ENCODE measurements at places on chromosomes 13 and 19.

DNA sequence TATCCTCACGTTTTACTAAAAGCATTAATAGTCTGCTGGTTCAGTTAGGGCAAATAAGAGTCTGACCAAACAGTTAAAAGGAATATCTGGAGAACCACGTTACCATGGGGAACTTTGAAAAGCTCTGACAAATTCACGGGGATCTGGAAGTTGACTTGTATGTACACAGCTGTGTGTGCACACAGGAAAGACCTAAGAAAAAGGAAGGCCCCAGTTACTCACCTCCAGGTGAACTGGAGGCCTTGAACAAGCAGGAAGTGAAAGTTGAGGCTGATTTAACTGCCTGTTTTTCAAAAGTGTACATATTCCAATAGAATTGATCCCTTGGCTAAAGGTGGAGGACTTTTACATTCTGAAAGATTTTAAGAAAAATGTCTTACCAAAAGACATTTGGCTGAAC lies 1891.6 kb upstream of the PCDH20 start:
- DNase-seq, result no peak

DNA sequence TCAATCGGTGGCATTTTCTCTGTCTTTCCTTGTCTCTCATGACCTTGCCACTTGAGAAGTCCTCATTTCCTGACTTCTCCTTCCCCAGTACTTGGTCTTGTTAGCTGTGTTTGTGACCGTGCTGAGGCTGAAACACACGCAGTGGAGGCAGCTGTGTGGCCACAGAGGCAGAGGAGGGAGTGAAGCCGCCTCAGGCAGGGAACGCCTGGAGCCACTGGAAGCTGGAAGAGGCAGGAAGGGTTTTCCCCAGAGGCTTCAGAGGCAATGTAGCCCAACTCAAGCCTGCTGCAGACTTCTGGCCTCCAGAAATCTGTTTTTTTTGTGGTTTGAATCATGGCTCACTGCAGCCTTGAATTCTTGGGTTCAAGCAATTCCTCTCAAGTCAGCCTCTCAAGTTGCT lies 29.2 kb upstream of the ARGLU1 start:
- no peak for DNase-seq

- DNase-seq, result no peak
These were observed 11.5 kb upstream of the OXGR1 start for GRCh38 chr13:97005625-97006262.

DNA sequence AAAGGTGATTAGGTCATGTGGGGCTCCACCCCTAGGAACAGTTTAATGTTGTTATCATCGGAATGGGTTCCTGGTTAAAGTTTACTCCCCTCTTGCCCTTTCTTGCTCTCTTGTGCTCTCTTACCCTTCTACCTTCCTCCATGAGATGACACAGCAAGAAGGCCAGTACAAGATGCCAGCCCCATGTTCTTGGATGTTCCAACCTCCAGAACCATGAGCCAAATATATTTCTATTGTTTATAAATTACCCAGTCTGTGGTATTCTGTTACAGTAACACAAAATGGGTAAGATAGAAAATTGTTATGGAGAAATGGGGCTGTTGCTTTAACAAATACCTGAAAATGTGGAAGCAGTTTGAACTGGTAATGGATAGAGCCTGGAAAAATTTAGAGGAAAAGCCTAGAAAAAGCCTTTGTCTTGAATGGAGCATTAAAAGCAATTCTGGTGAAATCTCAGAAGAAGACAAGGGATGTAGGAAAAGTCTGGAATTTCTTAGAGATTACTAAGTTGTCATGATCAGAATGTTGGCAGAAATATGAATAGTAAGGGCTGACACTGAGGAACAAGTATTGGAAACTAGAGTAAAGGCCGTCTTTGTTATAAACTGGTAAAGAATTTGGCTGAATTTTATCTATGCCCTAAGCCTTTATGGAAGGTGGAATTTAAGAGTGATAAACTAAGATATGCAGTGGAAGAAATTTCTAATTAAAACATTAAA lies 53.5 kb upstream of the TSC22D1 start:
- DNase-seq, result no peak

DNA sequence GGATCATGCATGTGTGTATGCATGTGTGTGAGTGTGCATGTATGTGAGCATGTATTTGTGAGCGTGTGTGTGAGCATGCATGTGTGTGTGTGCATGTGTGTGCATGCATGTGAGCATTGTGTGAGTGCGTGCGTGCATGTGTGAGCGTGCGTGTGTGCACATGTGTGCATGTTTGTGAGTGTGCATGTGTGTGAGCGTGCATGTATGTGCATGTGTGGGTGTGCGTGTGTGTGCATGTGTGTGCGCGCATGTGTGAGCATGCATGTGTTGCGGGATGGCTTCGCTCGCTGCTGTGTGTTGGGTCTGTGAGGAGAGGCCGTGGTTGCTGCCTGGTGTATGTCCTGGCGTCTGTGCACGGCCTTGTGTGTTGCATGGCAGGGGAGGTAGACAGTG lies 32.4 kb downstream of the PAK4 start:
- no peak for DNase-seq

DNA sequence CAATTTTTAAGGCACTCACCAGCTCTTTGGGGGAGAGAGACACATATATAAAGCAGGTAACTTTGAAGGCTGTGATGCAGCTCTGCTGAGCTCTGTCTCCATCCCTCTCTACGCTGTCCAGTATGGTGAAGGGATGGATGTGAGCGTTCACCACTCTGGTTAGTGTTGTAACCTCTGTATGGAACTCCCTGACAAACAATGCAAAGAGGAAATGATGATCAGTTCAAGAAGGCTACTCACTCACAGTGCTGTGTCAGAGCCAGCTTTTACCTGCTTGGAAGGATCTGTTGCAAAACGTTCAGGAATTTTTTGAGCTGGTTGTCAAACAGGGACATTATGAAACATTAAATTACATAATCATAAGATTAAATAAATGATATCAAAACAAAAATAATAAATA lies 90.8 kb upstream of the SLC10A2 start:
- no peak for DNase-seq

DNA sequence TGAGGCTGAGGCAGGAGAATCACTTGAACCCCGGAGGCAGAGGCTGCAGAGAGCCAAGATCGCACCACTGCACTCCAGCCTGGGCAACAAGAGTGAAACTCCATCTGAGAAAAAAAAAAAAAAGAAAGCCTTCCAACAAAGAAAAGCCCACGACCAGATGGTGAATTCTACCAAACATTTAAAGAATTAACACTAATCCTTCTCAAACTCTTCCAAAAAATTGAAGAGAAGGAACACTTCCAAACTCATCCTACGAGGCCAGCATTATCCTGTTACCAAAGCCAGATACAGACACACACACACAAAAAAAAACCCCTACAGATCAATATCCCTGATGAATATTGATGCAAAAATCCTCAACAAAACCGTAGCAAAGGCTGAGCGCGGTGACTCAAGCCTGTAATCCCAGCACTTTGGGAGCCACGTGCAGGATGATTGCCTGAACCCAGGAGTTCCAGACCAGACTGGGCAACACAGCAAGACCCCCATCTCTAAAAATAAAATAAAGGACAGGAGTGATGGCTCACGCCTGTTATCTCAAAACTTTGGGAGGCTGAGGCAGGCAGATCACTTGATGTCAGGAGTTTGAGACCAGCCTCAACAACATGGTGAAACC lies 6.2 kb upstream of the EVI5L start:
- DNase-seq, result no peak

DNA sequence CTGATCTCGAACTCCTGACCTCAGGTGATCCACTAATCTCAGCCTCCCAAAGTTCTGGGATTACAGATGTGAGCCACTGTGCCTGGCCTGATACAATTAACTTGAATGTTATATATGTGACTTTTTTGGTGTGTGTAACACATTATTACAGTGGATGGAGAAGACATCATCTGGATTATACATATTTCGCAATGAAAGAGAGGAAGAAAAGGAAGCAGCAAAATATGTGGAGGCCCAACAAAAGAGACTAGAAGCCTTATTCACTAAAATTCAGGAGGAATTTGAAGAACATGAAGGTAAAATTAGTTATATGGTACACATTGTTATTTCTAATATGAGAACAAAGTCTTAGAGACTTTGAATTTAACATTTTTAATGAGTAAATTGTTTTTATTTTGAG lies 55.5 kb downstream of the BRCA2 start:
- no peak for DNase-seq

DNA sequence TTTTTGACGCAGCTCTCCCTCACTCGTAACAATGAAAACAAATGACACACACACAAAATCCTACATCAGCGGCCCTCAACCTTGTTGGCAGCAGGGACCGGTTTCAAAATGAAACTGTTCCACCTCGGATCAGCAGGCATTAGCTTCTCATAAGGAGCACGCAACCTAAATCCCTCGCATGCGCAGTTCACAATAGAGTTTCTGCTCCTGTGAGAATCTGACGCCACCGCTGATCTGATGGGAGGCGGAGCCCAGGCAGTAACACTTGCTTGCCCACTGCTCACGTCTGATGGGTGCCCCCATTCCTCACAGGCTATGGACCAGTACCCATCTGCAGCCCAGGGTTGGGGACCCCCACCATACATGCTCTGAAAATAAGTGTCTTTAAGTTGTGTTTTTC lies 43.4 kb downstream of the DHRS12 start:
- DNase-seq, result no peak

GRCh38 chr13:72141855-72142519 lies 275.0 kb upstream of the DACH1 start:
- DNase-seq, result no peak

DNA sequence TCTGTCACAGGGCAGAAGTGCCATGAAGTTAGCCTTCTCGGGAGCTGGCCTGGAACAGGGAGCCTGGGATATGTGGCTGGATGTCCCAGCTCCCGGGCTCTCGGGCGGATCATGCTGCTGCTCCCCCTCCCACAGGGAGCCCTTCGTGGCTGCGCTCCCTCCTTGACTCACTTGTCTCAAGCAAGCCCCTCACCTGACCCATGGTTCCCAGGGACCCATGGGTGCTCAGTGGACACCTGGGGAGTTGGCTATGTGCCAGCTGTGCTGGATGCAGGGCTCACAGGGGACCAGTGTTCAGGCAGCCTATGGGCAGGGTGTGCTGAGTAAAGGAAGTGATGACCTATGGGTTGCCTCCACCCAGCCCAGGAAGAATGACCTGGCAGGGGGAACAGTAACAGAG lies 213.1 kb upstream of the SGCG start:
- DNase-seq, result no peak

- no peak for DNase-seq
These were observed 20.0 kb upstream of the ZNF841 start for GRCh38 chr19:52115526-52116053.

DNA sequence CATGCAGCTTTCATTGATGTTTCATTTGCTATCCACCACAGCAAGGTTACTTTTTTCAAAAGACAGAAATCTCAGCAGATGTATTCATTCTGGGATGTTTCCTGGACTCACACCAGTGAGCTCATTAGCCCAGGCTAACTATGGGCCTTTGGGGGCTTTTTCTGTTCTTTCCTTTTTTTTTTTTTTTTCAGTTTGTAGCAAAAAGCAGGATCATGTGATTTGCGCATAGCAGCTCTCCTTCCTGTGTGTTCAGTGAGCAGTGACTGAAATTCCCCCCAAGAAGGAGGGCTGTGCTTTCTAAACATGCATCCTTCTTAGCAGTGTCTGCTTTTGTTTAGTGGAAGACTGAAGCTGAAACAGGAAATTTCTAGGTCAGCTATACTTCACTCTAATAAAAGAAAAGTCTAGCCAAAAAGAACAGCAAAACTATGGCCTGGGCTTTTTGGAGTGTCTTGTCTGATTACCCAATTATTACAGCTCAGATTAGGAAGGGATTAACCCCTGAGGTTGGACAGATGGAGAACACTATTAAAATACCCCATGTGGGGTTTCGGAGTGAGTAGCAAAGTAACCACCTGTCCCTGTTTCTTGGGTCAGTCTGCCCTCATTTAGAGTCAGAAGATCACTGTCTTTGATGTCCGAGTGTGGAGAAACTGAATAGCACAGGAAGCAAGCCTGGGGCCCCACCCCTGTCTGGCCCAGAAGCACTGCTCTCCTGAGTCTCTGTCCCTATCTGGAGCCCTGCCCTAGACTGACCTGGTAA lies 8.9 kb upstream of the AMER2 start:
- no peak for DNase-seq

DNA sequence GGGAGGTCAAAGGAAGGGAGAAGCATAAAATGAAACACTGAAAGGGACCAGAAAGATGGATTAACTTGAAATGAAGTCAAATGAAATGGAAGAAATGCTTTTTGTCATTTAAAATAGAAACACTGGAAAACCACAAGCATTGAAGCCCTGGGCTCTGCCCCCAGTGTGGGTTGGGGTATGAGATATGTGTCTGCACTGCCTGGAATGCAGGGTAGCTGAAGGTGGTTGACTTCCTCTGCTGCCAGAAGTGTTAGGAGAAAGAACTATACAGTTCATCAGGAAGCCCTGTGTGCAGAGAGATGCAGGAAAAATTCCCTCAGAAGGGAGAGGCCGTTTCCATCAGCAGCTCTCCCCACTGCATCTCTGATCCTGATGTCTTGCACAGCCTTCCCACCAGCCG lies 69.2 kb downstream of the DHRS12 start:
- no peak for DNase-seq

- no peak for DNase-seq
These were observed 308.1 kb downstream of the LIG4 start for GRCh38 chr13:107907065-107907805.

DNA sequence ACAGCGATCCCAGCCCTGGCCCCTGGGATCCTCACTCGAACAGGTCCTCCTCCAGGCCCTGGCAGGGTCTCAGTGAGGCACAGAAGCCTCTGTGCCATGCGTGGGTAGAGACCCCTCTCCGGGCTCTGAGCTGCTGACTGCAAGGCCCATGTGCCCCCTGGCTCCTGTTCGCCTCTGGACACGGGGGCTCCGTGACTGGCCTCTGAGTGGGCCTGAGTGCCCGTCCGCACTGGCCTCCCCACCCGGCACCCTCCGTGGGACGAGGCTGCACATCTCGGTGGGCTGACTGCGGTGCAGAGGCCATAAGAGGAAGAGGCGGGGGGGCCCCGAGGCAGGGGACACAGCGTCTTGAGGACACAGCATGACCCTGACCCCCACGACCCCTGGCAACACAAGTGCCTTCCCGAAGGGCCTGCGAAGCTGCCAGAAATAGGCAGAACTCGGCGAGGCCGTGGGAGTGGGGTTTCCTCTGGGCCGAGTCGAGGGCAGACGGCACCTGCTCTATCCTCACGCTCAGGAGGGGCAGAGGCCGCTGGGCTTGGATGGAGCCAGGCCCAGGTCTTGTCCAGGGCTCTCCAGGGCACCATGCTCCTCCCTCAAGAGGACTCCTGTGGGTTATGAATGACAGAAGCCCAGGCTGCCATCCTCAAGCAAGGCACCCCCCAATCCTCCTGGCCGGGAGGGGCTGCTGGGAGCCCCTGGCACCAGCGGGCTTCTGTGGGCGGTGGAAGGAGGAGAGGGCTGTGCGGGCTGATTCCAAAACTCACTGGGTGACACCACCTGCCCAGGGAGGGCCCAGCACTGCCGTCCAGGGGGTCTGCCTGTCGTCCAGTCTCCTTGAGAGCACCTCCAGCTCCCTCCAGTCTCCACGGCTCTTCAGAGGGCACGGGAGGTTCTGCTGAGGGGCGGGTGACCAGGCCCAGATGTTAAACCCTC lies 52.6 kb downstream of the RASA3 start:
- no peak for DNase-seq

All from GM18507 (cell line).